Trophoblast cell (in vitro differentiated cells and primary cell): ENCODE measurements at places on chromosomes 2 and 18.

DNA sequence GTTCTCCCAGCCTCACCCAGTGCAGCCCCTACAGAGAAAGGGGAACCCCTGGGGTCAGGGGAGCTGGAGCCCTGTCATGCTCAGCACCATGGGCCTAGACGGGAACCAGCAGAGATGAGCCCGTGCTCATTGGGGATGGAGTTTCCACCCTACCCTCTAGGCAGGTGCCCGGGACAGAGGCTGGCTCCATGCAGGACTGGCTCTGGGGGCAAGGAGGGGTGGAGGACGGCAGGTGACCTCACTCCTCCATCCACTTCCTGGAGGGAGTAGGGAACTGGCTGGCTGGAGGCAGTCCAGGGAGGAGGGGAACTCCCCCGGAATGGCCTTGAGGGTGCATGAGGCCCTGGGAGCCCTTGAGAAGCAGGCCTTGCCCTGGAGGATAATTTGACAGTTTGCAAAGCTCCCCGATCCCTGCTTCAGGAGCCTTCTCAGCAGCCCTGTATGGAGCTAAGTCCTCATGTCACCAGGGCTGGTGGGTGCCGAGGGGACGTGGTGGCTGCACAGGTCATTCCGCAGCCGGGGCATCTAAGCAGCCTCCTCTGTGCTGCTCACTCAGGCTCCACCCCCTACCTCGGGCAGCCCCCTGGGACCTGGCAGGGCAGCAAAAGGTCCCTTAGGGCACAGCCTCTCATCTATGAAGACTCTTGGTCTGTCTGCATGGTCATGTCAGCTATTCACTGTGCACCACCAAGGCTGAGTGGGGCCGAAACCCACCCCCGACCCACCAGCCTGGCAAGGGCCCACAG lies 2.1 kb downstream of the NEURL3 start:
- no peak for DNase-seq

GRCh38 chr2:47223980-47224379 lies 68.9 kb upstream of the STPG4 start:
- DNase-seq = peak; percentile 66

- no peak for DNase-seq
Measured at GRCh38 chr18:10232062-10232461, 222.4 kb upstream of the APCDD1 start.

GRCh38 chr2:182077448-182078142 lies 91.9 kb downstream of the PPP1R1C start:
- peak; percentile 91 for DNase-seq

DNA sequence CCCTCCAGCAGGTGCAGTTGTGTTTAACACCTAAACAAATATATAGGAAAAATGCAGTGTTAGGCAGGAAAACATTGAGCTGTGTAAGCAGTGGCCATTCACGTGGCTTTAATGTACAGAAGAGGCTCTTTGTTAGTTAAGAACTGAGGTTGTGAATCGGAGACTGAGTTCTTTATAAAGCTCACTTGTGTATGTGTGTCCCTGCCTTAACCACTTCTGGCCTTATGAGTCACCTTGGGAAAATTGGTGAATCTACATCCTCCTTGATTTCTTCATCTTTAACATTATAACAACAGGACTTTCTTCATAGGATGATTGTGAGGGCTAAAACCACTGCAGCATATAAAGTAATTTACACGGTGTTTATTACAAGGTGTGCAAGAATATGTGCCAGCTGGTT lies 188.4 kb upstream of the TPO start:
- DNase-seq = no peak

GRCh38 chr18:71250191-71250590 lies 961.3 kb downstream of the SOCS6 start:
- DNase-seq = no peak

DNA sequence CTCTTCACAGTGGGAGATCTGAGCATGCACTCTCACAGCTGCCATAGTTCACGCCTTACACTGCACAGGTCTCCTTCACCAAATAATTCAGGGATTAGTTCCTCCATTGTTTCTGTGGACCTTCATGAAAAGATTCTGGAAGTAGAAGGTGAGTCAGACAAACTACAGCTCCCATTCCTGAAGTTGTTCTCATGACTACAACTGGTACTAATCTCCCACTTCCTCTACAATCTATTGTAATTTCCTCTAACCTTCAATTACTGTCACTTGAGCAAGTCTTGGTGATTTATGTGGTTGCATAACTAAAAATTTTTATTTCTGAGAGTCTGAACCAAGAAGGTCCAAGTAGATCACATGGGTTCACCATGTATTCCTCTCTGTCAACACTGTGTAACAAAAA lies 128.7 kb downstream of the XIRP2 start:
- no peak for DNase-seq

DNA sequence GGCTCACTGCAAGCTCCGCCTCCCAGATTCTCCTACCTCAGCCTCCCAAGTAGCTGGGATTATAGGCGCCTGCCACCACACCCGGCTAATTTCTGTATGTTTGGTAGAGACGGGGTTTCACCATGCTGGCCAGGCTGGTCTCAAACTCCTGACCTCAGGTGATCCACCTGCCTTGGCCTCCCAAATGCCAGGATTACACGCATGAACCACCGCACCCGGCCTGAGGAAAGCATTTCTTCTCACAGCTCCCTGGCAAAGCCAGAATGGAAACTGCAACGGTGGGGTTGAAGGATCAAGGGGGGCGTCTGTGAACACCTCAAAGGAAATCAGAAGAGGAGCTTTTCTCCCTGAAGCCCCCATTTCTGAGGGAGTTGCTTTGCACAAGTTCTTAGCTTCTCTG lies 11.2 kb upstream of the TEX51 start:
- no peak for DNase-seq

DNA sequence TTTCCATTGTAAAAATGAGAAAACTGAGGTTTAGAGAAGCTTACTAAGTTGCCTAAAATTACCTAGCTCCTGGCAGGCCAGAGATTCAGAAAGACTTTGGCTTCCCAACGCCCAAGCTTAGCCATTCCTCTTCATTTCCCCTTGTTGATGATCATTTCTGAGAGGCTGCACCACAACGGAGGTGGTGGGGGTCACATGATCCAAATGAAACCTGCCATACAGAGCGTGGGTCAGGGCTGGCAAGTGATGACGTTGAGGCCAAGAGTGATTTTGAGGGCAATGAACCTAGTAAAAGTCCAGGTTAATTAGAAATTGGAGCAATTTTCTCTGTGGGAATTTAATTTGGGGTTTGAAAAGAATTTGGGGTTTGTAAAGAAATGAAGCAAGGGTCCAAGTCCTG lies 109.9 kb downstream of the TMEM182 start:
- DNase-seq = no peak

DNA sequence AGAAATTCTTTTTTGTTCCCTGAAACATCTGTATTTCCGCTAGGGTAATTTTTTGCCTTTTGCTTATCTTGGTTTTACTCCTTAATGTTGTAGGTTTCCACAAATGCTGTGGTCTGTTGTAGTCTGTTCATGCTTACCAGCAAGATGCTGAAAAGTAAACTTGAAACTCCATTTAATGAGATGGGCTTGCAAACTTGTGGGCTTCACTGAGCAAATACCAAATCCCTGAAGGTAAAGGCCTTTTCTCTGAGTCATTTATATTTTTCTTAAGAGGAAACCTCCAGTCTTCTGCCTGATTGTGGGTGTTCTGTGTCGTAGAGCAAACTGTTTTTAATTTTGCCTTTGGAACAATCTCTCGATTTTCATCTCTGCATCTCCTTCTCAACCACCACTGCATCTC lies 9.3 kb downstream of the SP140 start:
- DNase-seq = no peak

GRCh38 chr18:60070631-60071030 lies 170.8 kb downstream of the PMAIP1 start:
- DNase-seq = no peak

DNA sequence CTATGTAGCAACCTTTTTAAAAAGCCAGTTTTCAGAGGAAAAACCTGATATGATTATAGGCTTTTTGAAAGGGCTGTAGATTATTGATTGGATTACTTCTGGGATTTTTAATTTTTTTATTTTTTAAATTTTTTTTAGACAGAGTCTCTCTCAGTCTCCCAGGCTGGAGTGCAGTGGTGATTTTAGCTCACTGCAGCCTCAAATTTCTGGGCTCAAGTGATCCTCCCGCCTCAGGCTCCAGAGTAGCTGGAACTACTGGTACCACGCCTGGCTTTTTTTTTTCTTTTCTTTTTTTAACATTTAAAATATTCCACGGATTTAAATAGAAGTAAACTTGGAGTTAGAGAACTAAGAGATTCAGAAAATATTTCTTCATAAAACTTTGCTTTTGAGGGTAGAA lies 1.2 kb downstream of the MRPL19 start:
- no peak for DNase-seq

DNA sequence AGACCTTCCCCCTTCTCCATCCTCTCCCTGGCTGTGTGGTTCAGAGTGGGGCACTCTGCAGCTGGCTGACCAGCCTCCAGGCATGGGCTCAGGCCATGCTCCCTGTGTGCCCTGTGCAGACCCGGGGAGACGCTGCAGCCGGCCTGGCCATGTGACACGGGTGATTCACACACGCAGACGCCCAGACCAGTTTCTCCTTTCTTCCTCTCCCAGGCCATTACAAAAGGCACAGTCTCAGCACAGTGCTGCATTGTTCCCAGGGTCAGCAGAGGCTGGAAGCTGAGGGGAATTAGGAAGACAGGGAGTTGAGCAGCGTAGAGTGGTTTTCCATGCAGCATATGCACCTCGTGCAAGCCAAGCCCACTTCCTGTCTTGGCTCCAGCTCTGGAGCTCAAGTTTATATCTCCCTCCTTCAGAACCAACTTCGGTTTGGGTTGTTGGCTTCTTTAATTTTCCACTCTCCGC lies 288.5 kb downstream of the TNS1 start:
- DNase-seq = no peak

- peak; percentile 72 for DNase-seq
Measured at GRCh38 chr18:77067291-77068061, 65.1 kb downstream of the MBP start.

- peak; percentile 88 for DNase-seq
Measured at GRCh38 chr2:186976329-186976728, 127.4 kb upstream of the ZSWIM2 start.

GRCh38 chr2:188898261-188898660 lies 75.9 kb upstream of the COL3A1 start:
- no peak for DNase-seq

GRCh38 chr2:197674591-197674990 lies 796 bp downstream of the RFTN2 start:
- DNase-seq = no peak

DNA sequence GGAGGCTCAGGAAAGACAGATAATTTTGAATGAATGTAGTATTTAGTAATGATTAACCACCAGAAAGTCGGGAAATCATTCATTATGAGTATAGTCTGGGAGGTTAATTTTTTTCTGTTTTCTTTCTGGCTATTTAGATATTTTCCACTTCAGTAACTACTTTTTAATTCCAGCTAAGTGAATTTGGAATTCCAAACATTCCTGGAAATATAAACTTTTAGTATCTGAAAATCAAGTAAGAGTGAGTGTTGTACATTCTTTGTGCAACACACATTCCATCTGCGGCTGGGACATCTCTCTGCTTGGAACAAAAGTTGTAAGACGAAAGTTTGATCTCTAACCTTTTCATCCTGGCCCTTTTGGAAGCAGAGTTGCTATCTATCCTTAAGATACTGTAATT lies 275.7 kb upstream of the SPRED2 start:
- DNase-seq = peak; percentile 50

GRCh38 chr2:24418166-24418841 lies 58.0 kb upstream of the ITSN2 start:
- DNase-seq = no peak

- DNase-seq = peak; percentile 31
Measured at GRCh38 chr2:54570925-54571694, 115.0 kb downstream of the SPTBN1 start.

DNA sequence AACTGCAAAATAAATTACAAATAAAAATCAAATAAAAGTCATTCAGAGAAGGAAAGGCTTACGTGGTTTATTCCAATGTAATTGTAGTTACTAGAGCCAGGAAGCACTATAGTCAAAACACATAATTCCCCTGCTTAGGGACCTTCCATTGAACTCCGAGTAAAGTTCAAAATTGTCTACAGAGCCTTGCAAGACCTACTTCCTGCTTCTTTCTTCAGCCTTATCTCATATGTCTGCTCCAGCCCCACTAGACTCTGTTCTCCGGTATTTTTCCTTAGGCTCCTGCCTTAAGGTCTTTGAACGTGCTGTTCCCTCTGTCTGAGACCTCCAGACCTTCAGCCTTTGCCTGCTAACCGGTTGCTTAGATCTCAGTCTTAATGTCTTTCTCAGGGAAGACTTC lies 104.3 kb downstream of the ARL6IP6 start:
- DNase-seq = peak; percentile 47

GRCh38 chr2:24642351-24642750 lies 150.8 kb downstream of the PTRHD1 start:
- DNase-seq = no peak

- peak; percentile 95 for DNase-seq
Measured at GRCh38 chr2:205060269-205060668, 515.0 kb downstream of the PARD3B start.

DNA sequence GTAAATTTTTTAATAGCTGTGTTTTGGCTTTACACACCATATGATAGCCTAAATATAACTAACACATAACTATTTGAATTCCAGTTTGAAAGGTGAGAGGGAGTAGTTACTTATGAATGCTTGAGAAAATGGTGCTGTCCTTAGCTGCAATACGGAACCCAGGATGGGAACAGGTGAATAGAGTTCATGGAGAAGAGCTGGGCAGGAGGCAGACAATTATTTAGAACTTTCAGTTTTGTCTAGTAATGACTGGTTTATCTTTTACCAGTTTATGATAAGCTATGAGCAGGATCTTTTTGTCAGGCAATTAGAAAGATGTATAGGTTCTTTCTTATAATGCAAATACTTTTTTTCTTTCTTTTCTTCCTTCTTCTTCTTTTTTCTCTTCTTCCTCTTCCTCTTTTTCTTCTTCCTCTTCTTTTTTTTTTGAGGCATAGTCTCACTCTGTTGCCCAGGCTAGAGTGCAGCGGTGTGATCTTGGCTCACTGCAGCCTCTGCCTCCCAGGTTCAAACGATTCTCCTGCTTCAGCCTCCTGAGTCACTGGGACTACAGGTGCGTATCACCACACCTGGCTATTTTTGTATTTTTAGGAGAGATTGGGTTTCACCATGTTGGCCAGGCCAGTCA lies 25.9 kb downstream of the UBR3 start:
- DNase-seq = no peak

DNA sequence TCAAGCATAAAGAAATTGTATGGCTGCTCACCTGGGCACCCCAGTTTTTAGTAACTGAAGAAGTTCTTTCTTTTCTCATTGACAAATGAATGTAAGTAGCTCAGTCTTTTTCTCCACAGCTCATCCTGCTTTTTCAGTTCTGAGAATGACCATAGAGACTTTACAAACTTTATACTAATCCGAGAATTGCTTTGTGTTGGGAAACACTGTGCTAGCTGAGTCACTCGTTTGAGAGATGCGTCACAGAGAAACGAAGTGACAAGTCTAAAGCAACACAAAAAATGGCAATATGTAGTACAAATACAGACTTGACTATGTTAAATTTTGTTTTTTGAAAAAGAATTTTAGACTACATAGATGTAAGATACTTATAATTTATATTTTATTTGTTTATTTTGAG lies 9.0 kb downstream of the LRRTM4 start:
- DNase-seq = no peak

- no peak for DNase-seq
Measured at GRCh38 chr2:95374921-95375471, 27.5 kb upstream of the FAHD2A start.
